ENCODE measurements at places on chromosomes 16 and 17.
A peak's percentile ranks its signal among the peaks of the same experiment; 100 is the strongest.

GRCh38 chr16:17433577-17434451, 36.9 kb downstream of the XYLT1 start:
- DNase-seq: no peak

GRCh38 chr17:42422412-42422957, 571 bp downstream of the CAVIN1 start:
- no peak for DNase-seq

DNA sequence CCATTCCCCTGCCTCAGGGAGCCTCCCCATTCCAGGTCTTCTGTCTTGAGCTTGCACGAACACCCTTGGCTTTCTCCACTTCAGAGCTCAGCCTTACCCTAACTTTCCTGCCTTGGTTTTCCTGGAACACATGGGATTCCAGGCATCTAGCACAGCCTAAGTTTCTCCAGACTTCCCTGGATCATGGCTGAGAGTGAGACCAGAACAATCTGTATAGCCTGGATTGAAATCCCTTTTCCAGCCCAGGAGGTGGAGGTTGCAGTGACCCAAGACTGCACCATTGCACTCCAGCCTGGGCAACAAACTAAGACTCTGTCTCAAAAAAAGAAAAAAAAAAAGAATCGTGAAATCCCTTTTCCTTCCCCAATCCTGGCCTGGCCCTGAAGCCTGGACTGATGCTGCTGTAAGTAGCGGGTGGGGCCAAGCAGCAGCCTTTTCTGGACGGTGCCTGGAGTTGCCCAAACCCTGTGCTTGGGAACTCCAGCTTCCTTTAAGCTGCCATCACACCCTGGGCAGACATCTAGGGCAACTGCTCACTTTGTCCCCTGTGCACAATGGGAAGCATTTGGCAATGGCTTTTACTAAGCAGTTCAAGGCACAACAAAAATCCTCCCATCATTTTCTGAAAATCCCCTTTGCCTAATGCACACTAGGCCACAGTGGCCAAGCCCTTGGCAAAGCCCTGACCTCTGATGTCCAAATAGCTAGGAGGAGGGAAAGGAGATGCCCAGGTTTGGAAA, 12.0 kb upstream of the SLC16A5 start:
- DNase-seq: no peak

GRCh38 chr16:71675380-71675779, 49.1 kb downstream of the PHLPP2 start:
- DNase-seq: no peak

DNA sequence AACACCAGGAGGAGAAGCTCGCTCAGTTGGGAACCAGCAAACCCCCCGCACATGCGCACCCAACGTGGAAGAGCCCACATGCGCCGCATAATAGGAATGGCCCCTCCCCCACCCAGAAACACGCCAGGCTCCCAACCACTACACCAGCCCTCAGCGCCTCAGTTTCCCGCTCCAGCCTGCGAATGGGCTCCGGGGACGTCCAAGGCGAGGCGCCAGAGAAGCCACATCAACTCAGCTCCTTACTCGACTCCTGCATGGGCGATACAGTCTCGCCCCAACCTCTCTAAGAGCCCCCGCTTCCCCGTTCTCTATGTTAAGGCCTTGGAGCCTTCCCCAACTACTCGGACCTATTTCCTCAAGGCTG, 504 bp downstream of the SRSF1 start:
- peak; percentile 45 for DNase-seq
